ENCODE measurements at places on chromosomes 7 and 10.

DNA sequence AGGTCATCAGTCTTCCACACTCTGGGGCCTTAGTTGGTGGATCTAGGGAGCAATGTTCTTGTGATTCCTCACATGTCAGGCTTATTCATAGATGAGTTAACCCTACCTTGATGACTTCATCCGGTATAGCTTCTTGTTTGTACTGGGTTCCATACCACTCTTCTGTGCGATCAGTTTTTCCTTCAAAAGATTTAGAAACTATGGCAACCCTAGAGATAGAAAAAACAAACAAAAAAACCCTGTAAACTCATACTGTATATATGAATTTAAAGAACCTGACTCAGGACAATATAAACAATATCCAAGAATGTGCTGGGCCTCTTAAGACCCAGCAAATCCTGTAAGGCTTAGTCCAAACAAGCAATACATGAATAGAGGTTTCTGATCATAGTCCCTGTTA, 83.5 kb downstream of the IDE start:
- DNase-seq: no peak

DNA sequence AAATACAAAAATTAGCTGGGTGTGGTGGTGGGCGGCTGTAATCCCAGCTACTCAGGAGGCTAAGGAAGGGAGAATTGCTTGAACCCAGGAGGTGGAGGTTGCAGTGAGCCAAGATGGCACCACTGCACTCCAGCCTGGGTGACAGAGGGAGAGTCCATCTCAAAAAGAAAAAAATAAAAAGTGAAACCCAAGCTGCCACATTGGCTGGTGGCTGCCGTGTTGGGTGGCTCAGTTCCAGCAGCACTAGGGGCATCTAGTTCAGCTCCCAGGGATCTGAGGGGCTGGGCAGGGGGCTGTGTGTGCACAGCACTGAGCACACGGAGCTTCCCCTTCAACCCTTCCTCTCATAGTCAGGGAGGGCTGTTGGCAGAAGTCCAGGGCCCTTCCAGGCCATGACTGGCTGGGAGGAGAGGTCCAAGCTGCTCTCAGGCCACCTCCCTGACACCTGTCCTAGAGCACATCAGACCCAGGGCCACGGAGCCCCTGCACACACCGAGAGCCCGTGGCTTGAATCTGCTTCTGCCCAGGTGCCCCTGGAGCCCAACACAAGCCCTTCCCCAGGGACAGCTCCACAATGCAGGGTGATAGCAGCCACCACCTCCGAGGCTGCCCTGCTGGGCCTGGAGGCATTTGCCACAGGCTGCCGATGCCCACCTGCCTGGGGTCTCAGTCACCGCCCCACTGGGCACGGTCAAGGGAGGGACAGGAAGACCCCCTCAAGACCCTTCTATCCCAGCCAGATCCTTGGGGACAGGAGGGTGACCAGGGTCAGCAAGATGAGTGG, 47.3 kb downstream of the YKT6 start:
- DNase-seq: no peak

- DNase-seq: no peak
Observed at GRCh38 chr10:13839430-13839990, 252.7 kb downstream of the PRPF18 start.

GRCh38 chr7:3558400-3558799, 257.3 kb downstream of the SDK1 start:
- DNase-seq: no peak

DNA sequence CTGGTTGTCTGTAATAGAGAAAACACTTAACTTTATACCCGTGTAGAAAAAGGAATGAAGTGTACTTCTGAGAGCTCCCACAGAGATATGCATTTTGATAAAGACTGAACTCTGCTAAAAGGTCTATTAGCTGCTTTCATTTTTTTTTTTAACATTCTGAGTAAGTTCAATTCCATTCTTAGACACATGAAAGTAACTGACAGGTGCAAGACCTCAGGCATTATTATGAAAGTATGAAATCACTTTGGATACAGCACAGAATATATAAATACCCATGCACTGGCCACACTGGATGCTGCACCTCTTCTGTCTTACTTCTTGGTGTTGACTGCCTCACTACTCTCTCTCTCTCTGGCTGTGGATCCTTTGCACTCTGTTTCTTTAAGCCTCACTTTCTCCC, 46.2 kb downstream of the VWDE start:
- no peak for DNase-seq

DNA sequence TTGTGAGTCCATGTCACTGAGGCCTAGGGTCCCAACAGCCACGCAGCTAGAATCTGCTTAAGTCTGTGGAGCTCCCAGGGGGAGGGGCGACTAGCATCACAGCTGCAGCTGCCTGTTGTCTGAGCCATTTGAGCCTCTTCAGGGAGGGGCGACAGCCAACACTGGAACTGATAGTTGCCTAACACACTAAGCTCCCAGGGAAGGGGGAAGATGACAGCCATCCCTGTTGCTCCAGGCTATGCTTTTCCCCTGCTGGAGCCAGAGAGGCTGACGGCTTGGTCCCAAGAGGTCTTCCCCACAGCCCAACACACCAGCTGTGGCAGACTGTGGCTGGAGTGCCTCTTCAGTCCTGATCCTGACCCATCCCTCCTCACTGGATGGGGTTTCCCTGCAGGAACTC, 817.5 kb downstream of the NXPH1 start:
- DNase-seq: no peak

DNA sequence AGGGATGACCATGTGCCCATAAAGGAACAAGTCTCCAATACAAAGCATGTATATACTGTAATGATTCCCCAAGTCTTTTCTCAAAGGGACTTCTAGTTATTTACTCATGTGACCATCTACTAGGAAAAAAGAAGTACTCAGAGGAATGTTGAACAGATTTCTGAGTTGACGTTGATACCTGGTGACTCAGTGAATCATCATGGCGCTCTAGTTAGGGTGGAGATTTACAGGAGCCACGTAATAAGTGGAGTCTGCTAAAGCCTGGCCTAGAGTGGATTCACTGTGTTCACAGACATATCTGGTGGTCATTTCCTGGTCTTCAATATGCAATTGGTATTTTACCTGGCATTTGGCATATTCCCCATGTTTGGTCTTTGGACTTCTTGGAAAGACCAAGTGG, 302.2 kb upstream of the CACNA2D1 start:
- DNase-seq: no peak

GRCh38 chr7:158814637-158815036, 14.7 kb downstream of the ESYT2 start:
- peak; percentile 42 for DNase-seq

DNA sequence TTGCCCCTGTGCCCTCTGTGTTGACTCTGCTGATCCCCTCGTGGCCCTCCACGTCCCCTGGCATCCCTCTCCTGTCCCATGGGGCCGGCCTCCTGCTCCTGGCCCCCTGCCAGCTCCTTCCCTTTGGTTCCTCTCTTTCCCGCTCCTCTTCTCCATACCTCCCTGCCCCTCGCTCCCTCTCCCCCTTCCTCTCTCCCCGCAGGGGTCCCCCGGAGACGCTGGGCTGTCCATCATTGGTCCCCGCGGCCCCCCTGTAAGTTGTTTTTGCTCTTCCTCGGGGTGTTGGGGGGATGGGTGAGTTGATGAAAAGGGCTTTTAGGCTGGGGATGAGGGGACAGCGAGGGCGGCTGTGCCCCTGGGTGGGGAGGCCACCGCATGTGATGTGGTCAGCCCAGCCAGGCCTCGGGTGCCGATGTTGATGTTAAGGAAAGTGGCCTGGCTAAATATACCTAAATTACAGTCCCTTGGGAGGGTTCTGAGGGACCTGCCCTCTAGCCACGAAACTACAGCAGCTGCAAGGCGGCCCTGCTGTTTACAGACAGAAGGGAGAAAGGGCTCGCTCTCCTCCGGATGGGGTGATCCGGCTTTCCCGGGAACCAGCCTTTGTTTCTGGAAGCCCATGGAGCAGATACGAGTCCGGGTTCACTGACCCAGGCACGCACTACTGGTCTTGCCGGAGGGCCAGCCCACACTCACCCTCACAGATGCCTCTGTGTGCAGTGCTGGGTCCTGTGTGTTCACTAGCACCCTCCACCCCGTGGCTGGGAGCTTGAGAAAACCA, 78.8 kb downstream of the COL13A1 start:
- DNase-seq: no peak

DNA sequence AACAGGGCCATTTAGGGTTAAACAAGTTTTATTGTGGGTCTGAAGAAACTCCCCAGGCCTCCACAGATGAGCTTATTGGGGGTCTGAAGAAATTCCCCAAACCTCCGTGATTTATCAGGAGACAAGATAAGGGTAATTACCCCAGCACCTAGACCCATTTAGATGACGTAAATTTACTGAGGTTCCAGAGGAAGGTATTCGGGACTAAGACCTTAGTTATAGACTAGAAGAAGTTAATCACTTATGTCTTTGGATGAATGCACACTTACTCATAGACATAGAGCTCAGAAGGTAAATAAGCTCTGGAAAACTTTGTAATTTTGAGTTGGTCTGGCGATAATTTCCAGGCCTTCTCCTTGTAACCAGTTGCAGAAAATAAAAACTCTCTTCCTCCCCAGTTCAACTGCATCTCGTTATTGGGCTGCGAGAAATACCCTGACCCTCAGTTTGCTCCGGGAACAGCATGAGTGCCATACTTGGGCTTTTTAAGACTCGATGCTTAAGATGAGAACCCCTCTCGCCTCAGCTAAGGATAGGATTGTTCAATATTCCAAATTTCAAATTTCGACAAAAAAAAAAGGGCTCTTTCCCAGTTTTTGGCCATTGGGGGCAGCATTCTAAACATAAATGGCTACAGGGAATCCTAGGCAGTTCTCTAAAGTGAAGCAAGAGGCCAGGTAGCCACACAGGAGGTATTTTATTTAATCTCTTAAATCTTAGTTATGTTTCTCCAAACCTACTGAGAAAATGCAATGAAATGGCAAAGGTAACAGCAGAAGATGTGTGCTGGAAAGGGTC, 74.7 kb upstream of the PFKP start:
- no peak for DNase-seq

DNA sequence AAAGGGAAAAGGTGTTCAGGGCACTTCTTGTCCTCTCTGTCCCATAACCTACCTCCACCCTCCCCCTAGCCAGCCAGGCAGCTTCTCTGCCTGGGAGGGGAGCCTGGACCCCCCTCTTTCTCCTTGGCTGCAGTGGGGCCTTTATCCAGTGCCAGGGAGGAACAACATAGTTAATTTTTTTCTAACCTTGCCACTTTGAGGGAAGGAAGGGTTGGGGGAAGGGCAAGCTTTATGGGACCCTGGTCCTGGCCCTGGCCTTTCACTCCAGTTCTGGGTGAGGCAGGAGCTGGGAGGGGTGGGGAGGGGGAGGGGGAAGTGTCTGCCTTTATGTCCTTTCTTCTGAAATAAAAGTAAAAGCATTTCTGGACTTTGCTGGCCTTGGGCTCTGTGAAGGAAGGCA, 4.5 kb downstream of the VGF start:
- DNase-seq: no peak

- DNase-seq: no peak
Observed at GRCh38 chr7:111184987-111185386, 94.1 kb downstream of the LRRN3 start.

DNA sequence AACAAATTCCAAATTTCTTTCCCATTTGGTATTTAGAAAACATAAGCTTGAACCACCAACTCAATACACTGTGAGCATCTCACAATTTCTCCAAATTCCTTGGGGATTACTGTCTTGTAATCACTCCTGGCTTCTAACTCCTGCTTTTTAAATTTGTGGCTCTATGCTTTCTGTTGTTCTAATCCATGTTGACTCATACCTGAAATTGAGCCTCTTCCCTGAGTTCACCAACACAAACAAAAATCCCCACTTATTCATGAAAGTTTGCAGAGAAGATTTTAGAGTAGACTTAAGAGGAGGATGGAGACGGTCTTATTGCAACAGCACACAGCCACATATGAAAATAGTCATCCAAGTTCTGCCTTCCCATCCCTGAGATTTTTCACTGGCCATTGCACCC, 252.5 kb downstream of the PTEN start:
- DNase-seq: no peak

DNA sequence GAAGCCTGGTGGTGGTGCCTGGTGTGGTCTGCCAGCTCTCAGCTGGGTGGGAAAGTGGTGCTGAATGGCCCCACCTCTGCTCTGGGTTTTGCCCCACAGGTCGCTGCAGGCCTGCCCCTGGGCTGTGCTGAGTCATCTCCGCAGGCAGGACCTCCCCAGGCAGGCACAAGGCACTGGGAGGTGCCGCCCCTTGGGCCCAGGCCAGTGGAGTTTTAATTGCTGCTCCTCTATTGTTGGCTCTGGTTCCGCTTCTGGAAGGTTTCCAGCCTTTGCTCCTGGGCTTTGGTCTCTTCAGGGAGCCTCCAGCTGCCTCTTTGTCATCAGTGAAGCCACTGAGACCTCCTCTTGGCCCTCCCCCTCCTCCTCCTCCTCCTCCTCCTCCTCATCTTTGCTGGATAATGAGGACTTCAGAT, 180.3 kb upstream of the GRB10 start:
- no peak for DNase-seq

GRCh38 chr10:61399406-61399805, 53.8 kb downstream of the TMEM26 start:
- DNase-seq: no peak

DNA sequence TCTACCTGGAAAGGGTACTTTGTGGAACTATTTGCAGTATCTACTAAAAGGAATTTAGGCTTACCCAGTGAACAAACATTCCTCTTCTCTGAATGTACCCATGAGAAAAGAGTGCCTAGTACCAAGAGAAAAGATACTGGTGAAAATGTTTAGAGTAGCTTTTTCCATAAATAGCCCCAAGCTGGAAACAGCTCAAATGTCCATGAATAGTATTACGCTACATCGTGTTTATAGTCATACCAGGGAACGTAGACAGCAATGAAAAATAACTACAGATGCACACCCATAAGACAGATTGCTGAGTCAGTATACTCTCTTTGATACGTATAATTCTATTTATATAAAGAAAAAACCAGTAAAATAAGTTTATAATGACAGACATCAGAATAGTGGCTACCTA, 285.9 kb downstream of the KLF6 start:
- DNase-seq: no peak

DNA sequence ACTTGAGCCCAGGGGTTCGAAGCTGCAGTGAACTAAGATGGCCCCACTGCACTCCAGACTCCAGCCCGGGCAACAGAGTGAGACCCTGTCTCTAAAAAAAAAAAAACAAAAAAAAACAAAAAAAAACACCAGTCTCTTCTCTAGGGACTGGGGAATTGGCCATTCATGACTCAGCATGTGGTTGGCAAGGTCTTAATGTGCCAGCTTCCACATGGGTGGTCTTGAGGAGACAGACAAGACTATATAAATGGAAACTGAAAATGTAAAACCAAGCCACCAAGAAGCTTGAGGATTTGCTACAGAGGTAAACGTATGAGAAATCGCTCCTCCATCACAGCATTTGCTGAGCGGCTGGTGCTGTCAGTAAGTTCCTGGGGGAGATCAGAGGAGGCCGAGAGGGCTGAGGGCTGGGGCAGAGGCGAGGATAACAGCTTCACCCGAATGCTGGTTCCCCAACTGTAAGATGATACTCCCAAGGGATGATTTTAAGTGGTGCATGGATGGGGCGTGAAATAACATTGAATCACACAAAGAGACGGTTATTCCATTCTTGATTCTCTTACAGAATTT, 128.7 kb downstream of the C10orf105 start:
- DNase-seq: no peak

Measured in effector memory CD8-positive, alpha-beta T cell (primary cell).